CD4-positive, alpha-beta T cell treated with Interleukin-6 at 100 ng/mL for 8 hours (primary cell): ENCODE measurements at places on chromosomes 3 and 15.

DNA sequence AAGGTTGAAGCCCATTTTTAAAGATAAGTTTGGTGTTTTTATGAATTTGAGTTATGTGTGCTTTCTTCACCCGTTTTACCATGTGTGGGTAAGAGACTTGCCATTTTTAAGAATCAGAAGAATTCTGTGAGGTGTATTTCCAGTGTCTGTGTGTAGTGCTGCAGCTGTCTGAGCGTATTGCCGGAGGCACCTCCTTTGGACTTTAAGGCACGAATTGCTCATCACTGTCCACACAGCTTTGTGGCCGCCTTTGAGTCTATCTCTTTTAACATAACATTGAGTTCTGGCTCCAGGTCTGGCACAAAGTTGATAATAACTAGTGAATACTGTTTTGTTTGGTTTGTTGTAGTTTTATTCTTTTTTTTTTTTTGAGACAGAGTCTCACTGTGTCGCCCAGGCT, 25.8 kb downstream of the SCG5 start:
- DNase-seq = no peak

DNA sequence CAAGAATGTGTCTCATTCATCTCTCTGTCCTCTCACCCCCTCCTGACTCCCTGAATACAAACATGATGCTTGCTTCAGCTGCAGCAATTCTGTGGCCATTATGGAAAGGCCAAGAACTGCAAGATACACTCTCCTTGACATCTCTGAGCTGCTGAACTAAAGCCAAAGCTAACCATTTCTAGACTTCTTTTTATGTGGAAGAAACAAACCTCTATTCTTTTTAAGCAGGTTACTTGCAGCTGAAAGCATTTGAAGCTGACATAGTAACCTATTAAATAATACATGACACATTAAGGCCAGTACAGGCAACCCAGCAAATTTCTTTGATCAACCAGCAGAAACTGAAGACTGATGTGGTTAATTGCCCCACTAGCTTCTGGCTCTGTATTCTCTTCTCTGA, 17.5 kb downstream of the FHIT start:
- no peak for DNase-seq

- DNase-seq = no peak
Measured at GRCh38 chr15:82128401-82129148, 82.8 kb upstream of the MEX3B start.

DNA sequence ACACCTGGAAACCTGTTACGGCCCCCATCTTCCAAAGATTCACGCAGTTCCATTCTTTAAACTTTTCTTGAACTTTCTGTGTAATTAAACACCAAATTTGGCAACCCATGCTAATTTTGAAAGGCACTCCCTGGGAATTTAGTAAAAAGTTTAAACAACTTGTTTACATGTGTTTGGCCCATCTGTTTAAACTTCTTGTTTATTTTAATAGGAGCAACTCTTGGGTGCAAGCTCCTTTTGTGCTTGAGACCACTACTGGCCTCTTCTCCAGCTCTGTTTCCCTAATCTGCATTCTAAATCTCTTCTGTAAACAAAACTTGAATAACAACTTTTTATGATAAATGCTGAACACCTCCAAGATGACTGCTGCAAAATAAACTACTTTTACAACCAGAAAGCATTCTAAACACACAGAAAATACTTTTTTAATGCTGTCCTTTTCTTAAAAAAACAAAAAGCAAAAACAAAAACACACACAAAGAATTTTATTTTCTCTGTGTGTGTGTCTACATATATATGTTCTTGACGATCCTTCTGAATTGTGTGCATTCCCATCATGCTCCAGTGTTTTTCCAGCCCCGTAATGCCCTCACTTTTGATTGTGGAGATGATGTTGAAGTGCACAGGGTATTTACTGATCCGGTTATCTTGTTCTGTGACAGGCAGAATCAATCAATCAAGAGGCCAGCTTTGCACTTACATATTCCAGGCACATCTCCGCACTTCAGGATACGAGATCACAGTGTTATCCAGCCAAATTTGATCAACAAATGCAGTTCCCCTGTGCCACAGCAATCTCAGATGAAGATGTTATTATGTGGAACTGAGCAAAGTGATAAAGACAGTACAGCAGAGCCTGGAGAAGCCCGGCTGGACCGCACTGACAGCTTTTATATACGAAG, 416.9 kb downstream of the FOXP1 start:
- no peak for DNase-seq

DNA sequence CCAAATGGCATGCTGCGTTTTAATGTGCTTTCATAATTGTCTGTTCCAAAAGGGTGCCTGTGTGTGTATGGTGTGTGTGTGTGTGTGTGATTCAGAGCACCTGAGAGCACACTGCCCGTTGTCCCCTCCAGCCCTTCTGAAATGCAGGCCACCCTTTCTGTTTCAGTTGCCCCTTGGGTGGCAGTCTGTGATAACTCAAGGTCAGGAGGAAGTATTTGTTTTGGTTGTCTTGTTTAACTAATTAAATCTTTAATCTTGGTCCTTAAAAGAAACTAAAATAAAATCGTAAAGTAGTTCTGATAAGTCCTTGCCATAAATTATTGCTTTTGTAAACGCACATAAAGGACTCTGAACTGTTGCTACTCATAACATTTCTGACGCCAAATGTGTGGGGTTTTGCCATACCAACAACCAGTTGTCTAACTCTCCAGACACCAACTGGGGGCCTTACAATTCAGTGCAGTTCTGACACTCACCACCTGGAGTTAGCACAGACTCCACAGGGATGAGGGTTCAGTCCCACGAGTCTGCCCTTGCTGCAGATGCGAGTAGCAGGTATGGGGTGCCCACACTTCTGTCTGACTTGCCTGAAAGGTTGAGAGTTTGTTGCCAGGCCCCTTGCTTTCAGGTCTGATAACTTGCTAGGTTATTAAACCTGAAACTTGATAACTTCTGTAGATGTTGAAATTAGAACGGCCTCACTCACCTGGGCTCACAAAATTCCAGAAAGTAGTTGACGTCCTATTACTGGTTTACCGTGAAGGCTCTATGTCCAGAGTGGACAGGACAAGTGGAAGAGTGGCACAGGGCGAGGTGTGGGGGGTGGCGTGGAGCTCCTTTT, 157.3 kb downstream of the IGF1R start:
- DNase-seq = no peak

GRCh38 chr3:38085311-38085942, 46.4 kb downstream of the DLEC1 start:
- DNase-seq = no peak

GRCh38 chr3:148158210-148158609, 539.5 kb upstream of the AGTR1 start:
- DNase-seq = no peak

- DNase-seq = no peak
Measured at GRCh38 chr3:109059264-109059663, 58.7 kb downstream of the MORC1 start.

DNA sequence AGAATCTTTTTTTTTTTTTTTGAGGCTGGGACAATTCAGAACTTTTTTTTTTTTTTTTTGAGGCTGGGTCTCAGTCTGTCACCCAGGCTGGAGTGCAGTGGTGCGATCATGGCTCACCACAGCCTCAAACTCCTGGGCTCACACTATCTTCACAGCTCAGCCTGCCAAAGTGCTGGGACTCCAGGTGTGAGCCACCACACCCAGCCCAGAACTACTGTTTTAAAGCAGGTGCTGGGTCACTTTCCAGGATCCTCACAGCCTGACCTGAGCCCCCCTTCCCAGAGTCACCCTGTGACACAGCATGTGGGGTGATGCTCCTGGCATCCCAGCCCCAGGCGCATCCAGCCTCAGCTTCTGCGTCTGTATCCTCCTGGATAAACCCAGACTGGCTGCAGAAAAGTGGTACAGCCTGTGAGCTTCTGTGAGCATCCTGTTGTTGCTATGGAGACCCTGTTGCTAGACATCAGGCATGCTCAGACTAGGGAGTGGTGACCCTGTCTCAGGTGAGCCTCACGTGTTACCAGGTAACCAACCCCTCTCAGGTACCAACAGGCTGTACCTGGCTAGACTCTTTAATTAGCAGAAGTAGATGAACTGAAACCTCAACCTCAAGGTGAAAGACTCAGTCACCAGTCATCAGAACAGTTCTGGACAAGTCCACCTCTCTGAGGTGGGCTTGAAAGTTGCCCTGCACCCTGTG, 15.0 kb downstream of the KLF13 start:
- DNase-seq = no peak

DNA sequence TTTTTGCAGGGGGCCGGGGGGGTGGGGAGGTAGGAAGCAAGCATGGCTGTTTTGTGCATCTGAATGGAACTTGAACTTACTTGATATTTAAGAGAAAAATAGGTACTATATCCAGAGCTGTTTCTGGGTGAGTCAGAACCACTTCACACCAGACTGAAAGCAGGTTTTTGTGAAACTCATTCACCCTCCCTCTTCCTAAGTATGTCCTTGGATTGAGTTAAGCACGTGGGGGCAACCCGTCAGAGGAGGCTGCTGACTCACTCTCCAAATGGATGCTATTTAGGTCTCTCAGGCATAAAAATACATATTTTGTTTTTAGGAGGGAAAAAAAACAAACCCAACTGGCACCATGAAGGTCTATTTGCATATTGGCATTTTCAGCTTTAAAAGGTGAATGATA, 270.3 kb downstream of the RYR3 start:
- DNase-seq = no peak

DNA sequence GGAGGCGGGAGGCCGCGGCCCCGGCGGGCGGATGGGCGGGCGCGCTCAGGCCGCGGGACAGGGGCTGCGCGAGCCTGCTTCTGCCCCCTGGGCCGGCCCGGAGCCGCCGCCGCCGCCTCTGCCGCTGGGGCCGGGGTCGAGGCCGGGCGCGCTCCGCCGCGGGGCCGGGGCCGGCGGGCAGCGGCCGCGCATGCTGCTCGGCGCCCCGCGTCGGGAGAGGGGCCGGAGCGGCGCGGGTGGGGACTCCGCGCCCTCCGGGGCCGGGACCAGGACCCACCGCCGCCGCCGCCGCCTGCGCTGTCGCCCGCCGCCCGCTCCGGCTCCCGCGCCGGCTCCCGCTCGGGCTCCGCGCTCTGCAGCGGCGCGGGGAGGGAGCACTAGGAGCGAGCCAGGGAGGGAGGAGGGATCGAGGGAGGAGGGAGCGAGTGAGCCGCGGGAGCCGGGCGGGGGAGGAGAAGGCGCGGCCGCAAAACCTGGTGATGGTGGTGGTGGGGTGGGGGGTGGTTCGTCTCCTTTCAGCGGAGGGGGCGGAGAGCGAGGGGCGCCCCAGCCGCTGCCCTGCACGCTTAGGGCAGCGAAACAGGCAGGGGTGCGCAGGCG, at the start of gene LINGO1:
LINGO1 (minus strand) TSS at position 379 of the 600 bp plus-strand sequence. CDS start 597 bp downstream, outside the sequence.
- DNase-seq = no peak

DNA sequence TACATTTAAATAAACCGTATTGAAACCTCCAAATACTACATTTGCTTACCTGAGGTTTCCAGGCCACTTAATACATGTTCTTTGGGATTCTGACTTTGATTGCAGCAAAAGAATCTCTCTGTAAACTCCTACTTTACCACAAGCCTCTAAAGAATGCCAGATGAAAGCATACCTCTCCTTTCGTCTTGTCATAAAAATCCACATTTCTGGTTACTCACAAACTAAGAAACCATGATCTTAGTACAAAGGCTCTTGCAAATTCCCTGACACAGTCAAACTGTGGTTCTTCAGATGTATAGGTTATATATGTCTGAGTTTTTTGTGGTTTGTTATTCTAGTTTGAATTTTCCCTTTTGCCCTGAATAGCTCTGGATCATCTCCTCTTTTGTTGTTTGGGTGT, 188.4 kb downstream of the RAP2B start:
- no peak for DNase-seq

- no peak for DNase-seq
Measured at GRCh38 chr15:78358102-78358870, 18.1 kb downstream of the CRABP1 start.

DNA sequence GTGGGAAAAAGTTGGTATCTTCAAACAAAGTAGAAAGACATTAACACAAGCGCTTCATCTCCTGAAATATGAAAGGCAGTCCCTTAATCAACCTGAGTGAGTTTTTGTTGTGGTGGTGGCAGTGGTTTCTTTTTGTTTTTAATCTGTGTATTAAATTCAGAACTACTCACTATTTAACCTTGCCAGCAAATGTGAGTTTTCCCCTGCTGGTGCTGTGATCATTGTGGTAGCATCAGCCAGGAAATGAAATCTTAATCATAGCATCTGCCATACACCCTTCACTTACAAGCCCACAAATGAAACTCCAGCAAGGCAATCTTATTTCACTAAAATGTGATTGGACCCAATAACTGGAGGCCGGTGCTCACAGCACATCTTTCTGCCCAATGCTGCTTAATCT, 229.7 kb downstream of the SHOX2 start:
- DNase-seq = no peak

- DNase-seq = no peak
Measured at GRCh38 chr15:78003539-78004008, 73.9 kb downstream of the TBC1D2B start.
